ENCODE measurements at places on chromosomes 11 and 22. TPM values are rescaled to one million over a fixed set of nuclear protein-coding genes. Genes with fewer than 3 reads are reported as not detected.

GRCh38 chr22:40024201-40025061, 29.7 kb downstream of the FAM83F start:
- peak; percentile 73 for DNase-seq

- DNase-seq, result no peak
These were observed 25.8 kb downstream of the YDJC start for GRCh38 chr22:21603973-21604372.

- DNase-seq, result no peak
These were observed 6.4 kb upstream of the GTSE1 start for GRCh38 chr22:46290121-46290842.

DNA sequence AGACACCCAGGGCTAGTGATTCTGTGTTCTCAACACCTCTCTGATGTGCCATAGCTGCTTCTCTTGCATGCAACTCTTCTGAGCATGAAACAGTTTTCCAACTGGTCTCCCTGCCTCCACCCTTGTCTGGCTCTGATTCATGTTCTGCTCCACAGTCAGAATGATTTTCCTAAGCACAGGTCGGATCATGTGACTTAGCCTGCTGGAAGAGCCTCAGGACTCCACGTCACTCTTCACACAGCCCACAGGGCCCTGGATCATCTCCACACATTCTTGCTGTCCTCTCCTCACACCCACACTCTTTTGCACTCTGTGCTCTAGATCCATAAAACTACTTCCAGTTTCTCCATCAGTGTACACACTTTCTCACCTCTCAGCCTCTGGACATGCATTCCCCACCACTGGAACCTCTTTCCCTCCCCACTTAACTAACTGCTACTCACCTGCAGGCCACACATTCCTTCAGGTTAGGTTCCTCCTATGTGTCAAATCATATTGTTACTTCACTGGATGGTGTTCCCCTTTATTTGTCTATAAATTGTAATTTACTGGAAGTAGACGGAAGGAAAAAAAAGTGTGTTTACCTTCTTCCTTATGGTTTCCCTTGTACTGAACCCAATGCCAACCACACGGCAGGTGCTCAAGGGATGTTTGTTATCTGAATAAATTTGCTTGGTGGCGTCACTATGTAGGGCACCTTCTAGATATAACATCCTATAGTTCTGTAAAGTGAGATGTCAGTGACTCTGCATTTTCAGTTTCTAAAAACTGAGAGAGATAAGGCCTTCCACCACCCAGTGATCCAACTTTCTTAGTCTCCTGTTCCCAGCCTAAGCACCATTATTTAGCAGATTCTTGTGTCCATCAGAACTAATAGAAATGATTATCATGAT, 133.7 kb downstream of the ETS1 start:
- peak; percentile 76 for DNase-seq

- DNase-seq, result peak; percentile 5
These were observed 75.1 kb downstream of the KIRREL3 start for GRCh38 chr11:126925321-126926093.

DNA sequence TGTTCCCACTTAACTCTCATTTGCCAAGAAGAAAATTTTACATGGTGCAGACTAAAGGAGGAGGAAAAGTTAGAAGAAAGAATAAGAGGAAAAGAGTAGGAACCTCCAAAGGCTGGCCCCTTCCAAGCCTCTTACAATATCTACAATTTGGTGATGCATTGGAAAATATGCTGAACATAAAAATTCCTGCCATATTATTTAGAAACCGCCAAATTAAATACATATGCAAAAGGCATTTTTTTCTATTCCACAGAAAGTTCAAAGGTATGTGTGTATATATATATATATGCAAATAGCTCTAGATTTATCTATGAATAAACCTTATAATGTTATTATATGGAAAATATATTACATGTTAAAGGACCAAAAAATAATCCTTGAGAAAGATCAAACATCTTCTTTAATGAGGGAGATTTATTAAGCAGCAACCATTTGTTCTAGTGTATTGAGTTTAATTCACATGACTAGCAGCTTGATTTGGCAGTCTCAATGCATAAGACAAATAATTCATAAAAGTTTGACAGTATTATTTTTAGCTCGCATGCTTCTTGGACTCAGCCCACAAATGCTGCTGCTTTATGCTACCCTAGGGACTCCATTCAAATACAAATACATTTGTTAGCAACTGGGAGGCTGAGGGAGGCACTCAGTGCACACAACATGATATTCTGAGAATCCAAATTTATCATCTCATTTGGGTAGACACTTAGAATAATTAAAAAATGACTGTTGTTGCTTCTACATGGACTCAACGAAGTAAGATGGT, 184.9 kb downstream of the SBF2 start:
- DNase-seq, result peak; percentile 18

Gene FAT3
- total RNA-seq, result 0.02 TPM

DNA sequence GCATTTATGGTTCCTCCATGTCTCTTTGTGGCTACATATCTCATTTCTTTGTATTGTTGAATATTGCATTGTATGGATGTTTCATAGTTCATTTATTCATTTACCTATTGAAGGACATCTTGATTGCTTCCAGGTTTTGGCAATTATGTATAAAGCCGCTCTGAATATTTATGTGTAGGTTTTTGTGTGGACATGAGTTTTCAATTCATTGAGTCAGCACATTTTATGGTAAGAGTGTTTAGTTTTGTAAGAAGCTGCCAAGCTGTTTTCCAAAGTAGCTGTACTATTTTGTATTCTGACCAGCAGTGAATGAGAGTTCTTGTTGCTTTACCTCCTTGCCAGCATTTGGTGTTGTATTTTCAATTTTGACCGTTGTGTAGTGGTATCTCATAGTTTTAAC, 39.2 kb downstream of the KDM2A start:
- no peak for DNase-seq

Gene INS
- total RNA-seq, result not detected

All from MCF 10A (cell line).